ENCODE measurements at places on chromosomes 3 and 15.

GRCh38 chr3:124467980-124468902, 262.0 kb upstream of the UMPS start:
- DNase-seq = peak; percentile 59

DNA sequence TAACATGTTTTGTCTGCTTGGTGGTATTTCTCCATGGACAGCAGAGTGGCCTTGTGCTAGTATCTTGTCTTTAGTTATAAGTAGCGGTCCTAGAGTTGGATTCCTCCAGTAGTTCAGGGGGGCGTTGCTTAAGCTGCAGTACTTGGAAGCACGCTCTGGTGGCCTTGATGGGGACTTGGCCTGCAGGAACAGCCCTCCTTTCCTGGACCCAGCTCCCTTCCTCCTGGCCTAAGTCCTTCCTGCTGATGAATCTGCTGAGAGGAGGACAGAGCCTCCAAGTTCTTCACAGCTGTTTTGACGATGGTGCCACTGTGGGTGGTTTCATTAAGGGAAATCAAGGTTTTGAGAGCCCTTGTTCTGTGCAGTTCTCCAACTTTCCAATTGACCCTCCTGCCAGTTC, 38.6 kb upstream of the SEC22A start:
- DNase-seq = no peak

DNA sequence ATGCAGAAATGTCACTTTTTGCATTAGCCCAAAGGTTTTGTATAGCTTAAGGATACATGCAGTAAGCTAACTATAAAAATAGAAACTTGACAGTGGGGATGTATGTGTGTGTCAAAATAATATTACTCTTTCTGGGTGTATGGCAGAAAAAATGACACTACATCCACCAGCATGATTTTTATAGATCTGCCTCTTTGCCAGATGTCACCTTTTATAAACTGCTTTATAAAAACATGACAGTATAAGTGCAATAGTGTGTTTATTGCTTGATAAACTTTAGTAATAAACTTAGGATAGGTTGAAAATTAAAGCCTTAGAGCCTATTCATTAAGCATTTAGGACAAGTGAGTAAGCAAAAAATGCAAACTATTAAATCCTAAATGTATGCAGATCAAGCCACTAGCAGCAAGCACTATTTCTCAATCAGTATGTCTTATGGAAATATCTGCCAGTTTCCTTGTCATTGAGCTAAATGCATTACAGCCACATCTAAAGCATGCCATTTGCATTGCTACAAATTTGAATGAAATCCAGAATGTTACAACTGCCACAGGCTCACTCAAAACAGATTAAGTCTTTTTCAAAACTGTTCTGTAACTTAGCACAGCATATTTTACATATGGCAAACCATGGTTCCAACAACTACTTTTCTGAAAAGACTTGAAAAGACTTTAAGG, 935.0 kb downstream of the FHIT start:
- no peak for DNase-seq

- DNase-seq = no peak
These were observed 52.1 kb upstream of the TGFBR2 start for GRCh38 chr3:30554317-30554690.

GRCh38 chr15:34987609-34988026, 469 bp downstream of the ZNF770 start:
- no peak for DNase-seq

DNA sequence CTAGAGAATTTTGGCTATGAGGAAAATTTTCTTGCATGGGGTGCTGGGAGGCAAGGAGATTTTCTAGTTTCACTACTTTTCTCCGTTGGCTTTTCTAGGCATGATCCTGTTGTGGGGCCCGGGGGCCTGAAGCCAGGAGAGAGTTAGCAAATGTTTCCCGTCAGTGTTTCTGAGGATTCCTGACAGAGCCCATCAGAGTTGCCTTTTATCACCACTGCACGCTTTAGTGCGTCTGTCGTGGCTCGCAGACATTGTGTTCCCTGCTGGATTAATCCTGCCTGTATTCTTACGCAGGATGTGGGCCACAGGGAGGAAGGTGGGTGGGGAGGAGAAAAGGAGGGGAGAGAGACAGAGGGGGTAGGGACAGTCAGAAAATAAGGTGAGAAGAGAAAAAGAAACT, 18.1 kb upstream of the BOC start:
- no peak for DNase-seq

- DNase-seq = no peak
These were observed 20.0 kb upstream of the PLCL2 start for GRCh38 chr3:16864610-16865313.

- DNase-seq = no peak
These were observed 540.5 kb upstream of the ATP11B start for GRCh38 chr3:182252802-182253201.

DNA sequence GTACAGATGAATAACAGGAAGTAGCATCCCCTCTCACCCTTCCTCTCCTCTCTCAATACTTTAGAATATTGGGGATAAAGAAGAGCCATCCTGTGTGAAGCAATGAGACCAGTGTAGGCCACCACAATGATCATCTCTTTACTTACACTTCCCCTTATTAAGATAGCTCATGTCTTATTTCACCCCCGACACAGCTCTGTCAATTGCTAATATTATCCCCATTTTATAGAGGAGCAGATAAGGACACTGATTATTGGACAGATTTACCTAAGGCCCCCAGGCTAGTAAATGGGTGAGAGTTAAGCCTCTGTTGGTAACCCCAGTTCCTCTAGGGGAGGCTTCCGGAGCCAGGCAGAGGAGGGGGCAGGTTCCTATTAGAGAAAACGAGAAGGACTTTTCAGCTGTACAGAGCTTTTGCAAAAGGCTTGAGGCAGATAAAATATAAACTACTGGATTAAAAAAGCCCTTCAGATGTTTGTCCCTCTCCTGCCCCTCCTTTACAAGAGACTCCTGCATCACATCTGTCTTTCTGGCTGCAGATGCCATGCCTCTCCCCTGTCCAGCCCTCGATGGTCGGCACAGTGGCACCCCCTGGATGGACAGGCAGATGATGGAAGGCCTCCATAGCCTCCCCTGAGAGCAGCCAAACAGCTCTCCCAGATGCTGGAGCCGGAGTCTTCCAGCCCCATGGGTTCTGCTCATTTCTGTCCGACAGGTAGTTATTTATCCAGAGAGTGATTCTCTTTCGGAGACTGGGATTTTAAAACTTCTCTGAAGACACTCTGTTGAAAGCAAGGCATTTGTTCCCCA, 49.4 kb upstream of the LCTL start:
- DNase-seq = peak; percentile 49

- DNase-seq = no peak
These were observed 445.9 kb downstream of the UNC13C start for GRCh38 chr15:54424171-54424570.

GRCh38 chr15:49315391-49315823, 107.6 kb upstream of the FGF7 start:
- DNase-seq = no peak

DNA sequence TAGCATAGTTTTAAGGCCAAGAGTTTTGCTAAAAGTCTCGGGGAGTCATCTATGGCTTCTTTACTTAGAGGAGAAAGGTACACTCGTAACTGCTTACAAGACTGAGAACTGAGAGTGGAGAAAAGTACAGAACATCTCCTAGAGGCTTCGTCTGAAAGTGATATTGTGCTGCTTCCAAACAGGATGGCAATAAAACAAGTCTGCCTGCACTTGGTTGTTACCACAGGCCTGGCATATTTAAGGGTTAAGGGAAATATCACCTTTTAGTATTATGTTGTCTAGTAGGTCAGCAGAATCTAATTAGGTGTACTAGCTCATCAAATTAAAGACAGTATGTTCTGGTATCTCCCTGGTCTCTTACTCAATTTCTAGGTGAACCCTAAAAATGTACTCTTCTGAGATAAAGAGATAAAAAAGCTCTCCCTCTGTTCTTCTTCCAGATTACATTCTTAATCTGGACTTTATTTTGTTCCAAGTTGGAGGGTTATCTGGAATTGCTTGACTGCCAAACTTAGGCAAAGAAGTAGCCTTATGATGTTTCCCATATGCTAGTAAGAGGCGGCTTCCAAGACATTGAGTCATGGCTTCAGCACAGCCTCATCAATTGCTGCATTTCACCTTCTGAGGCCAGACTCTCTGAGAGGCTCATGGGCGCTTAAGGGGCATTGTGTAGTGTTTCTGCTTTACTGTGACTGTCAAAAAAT, 181.3 kb downstream of the LSAMP start:
- DNase-seq = no peak

GRCh38 chr15:86689006-86689405, 609.3 kb downstream of the AGBL1 start:
- DNase-seq = no peak

DNA sequence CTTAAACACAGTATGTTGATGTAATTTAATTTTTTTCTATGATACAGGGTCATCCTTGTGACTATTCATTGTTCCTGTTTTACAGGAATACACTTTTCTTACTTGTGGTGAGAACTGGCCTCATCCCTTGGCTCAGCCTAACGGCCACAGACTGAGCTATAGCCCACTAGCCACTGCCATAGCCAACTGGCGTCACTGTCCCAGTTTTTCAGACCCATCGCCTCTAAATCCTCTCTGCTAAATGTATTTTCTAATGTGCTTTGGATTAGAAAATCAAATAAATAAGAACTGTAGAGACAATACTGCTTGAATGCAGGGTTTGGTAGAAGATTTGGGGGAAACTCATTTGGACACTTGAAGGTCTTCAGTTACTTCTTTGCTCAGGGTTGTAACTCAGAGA, 113.1 kb downstream of the TIGIT start:
- DNase-seq = no peak

DNA sequence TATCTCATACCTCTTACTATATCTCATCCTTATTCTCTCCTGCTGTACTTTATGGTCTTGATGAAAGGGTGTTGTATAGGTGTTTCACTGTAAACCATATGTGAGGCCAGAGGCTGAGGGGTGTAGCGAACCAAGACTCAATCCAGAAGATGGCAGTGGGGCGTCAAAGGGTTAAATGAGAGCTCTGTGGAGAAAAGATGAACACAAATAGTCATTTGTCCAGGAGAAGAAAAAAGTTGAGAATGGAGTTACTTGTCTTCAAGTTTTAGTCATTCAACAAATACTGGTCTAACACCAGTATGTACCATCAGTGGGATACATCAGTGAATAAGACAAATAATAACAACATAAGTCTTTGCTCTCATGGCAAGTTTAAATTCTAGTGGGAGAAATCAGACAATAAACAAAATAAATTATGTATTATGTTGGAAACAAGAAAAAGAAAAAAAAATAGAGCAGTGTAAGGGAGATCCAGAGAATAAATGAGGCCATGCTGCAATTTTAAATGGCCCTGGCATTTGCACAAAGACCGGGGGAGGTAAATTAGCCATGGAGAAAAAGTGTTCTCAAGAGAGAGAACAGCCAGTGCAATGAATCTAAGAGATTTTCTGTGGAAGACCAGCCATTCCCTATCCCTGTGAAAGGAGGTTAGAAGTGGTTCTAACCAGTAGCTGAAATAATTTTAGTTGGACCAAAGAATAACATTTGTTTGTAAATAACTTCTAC, 77.0 kb upstream of the UMPS start:
- no peak for DNase-seq

GRCh38 chr3:127428344-127428997, 140.6 kb upstream of the PRR20G start:
- no peak for DNase-seq

- no peak for DNase-seq
These were observed 18.2 kb upstream of the JMJD7 start for GRCh38 chr15:41809526-41810220.

DNA sequence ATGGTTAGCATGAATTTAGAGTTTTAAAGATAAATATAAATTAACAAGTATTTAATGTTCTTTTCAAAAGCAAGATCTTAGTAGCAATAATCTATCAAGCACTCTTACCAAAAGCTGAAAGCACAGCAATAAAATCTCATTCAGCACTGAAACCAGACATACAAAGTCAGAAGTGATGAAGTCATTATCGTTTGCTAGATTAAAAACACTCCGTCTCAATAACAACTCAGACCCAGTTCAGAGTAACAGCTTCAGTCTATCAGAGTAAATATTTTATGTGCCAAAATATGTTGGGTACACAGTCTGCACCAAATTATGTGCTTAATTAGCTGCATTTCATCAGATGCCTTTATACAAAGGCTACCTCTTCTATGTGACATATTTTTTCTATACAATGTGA, 41.6 kb downstream of the CPA3 start:
- DNase-seq = no peak

- DNase-seq = no peak
These were observed 24.4 kb downstream of the PCSK6 start for GRCh38 chr15:101464999-101465669.

GRCh38 chr15:39448409-39448808, 132.5 kb upstream of the THBS1 start:
- no peak for DNase-seq

DNA sequence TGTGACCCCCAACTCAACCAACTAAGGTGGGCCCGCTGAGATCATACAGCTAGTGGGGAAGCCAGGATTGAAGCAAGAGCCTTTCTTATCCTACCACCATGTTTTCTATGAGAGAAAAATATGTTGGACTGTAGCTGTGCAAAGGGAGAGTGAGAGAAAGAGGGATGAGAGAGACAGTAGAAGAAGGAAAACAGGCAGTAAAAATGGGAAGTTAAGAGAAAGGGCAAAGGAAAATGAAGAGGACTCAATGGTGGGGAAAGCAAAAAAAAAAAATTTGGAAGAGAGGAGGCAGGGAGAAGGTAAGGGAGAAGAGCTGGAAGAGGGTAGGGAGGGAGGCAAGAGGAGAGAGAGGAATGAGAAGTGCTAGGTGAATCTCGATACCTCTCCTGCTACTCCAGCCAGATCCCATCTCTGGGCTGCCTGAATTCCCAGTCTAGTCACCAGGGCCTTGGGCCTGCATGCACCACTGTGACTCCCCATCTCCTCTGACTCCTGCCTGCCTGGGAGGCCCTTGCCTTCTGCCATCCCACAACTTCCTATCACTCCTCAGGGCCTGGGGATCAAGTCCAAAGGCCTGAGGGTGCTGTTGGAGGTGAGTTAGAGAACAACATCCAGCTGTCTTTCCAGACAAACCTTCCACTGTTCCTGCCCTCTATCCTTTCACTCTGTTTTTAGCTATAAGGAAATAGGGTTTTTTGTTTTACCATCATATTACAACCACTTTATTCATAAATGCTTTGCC, 15.7 kb downstream of the FAM81A start:
- no peak for DNase-seq

- no peak for DNase-seq
These were observed 113.8 kb upstream of the EPHA6 start for GRCh38 chr3:96700322-96701315.

DNA sequence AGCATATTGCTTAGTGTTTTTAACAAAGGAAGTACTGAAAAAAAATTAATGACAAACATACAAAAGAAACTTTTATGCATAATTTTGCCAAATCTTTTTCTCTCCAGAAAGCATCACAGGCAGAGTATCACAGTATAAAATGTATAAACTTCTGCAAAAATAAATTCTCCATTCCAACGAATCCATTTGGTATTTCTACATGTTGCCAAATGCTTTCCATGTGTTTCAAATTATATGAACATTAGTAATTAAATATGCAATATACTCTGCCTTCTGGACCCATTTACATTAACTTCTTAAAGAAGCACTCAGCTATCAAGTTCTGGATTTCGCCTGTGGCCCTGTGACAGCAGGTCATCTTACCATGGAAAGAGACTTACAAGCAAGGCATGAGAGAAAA, 189.1 kb upstream of the ALCAM start:
- DNase-seq = no peak

GRCh38 chr3:38016410-38016809, 13.0 kb downstream of the PLCD1 start:
- no peak for DNase-seq

GRCh38 chr15:49723981-49724380, 103.1 kb downstream of the DTWD1 start:
- DNase-seq = no peak

GRCh38 chr3:186360779-186361178, 1.3 kb downstream of the DGKG start:
- DNase-seq = peak; percentile 39

GRCh38 chr3:72586694-72587093, 261.6 kb downstream of the SHQ1 start:
- DNase-seq = no peak

All from suppressor macrophage treated with lipopolysaccharide for 1 hour (primary cell).